ENCODE measurements at places on chromosomes 2 and 18.

DNA sequence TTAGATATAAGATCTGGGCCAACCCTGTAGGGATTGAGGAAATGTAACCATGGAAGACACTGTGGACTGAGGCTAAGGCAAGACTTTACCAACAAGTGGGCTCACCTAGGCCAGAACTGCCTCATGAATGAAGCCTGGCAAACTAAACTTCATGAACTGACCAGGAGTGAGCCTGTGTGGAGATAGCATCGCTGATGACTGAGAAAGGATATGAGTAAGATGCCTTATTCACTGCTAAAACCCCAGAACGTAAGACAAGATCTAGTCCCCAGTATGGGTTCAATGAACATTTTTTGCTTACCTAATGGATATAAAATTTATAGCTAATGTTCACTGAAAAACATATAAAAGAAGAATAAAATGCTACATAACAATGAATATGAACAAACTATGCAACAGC, 399.8 kb downstream of the SATB2 start:
- no peaks in the 10 kb centered on the region for H3K27me3 ChIP-seq
- H3K27ac ChIP-seq: no peak overlapping the region
- no peak for DNase-seq
- H3K4me1 ChIP-seq: no peaks in the 10 kb centered on the region

GRCh38 chr2:217045700-217046475, 186.0 kb upstream of the TNP1 start:
- no peaks in the 10 kb centered on the region for H3K36me3 ChIP-seq
- no peak overlapping the region for H3K4me3 ChIP-seq
- peak overlapping the region; percentile 77 for H3K27ac ChIP-seq
- no peaks in the 10 kb centered on the region for H3K27me3 ChIP-seq

DNA sequence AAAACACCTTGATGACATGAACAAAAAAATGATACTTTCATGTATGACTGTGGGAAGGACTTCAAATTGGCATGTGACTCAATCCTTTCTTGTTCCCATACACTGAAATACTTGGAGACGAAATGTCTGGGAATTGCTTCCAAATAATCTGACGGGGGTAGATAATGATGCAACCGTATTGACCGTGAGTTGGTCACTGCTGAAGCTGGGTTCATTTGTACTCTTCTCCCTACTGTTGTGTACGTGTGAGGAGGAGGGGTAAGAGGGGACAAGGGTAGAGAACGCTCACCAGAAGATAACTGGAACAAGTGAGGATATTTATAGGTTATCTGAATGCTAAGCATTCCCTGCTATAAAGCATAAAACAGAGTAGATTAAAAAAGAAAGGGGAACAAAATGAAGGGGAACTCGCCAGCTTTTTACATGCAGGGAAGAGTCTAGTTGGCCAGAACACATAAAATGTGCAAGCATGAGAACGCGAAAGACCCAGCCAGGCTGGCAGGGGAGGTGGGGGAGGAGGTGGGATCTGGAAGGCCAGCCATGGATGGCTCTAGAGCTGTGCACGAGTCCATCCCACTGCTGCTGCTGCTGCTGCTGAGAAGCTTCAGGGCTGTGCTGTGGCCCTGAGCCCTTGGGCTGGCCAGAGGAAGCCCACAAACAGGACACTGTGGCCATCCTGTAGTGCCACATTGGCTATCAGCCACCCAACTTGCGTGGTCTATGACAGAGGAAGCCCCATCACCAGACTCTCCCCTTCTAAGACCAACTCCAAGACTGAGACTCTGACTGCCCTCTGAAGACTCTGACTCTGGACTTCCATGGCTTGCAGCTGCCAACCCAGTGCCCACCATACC, 15.2 kb upstream of the CETN1 start:
- DNase-seq: no peak
- peaks cover 4% of the 10 kb centered on the region for H3K4me1 ChIP-seq
- H3K27ac ChIP-seq: no peak overlapping the region

GRCh38 chr2:37919631-37920032, 5.5 kb upstream of the RMDN2 start:
- peak; percentile 22 for DNase-seq
- no peaks in the 10 kb centered on the region for H3K36me3 ChIP-seq
- no peaks in the 10 kb centered on the region for H3K27me3 ChIP-seq

- H3K4me1 ChIP-seq: no peaks in the 10 kb centered on the region
- no peak for DNase-seq
- H3K36me3 ChIP-seq: no peaks in the 10 kb centered on the region
- no peaks in the 10 kb centered on the region for H3K27me3 ChIP-seq
- H3K27ac ChIP-seq: no peak overlapping the region
These were observed 309.9 kb upstream of the ZNF521 start for GRCh38 chr18:25661831-25662230.

- H3K4me1 ChIP-seq: peaks cover 2% of the 10 kb centered on the region
- H3K36me3 ChIP-seq: no peaks in the 10 kb centered on the region
- no peak overlapping the region for H3K4me3 ChIP-seq
These were observed 399.1 kb upstream of the ATP5MC3 start for GRCh38 chr2:175580652-175581051.

GRCh38 chr2:1979569-1979968, 235.3 kb upstream of the PXDN start:
- H3K4me3 ChIP-seq: no peak overlapping the region
- H3K4me1 ChIP-seq: no peaks in the 10 kb centered on the region
- H3K27me3 ChIP-seq: no peaks in the 10 kb centered on the region
- no peak for DNase-seq
- no peaks in the 10 kb centered on the region for H3K36me3 ChIP-seq

DNA sequence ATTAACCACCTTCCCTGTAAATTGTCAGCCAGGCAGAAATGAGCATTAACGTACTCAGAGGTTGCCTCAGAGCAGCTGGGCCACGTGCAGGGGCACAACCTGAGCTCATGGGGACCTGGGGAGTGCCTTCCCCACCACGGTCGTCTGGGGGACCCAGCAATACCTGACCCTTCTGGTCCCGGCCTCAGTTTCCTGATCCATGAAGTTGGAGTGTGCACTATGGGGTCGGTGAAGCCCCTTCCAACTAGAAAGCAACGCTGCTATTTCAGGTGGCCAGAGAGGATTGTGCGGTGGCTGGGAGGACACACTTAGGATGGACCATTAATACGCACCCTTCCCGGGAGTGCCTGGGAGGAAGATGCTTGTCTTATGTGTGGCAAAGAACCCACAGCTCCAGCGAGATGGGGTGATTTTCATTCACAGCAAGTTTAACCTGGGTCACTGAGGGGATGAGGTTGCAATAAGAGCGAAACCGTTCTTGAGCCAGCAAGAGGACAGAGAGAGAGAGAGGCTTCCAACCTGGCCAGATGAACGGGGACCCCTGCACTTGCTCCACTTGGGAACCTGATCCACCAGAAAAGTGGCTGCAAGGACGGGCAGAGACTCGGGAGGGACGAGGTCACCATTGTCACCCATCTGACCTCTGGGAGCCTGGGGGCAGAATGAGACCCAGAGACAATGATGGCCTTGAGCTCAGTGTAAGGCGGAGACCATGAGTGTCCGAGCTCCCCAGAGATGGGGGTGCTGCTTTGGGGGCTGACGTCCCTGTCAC, 36.2 kb downstream of the NGEF start:
- H3K27me3 ChIP-seq: no peaks in the 10 kb centered on the region
- H3K4me1 ChIP-seq: no peaks in the 10 kb centered on the region
- no peak overlapping the region for H3K27ac ChIP-seq
- no peaks in the 10 kb centered on the region for H3K36me3 ChIP-seq
- DNase-seq: no peak

DNA sequence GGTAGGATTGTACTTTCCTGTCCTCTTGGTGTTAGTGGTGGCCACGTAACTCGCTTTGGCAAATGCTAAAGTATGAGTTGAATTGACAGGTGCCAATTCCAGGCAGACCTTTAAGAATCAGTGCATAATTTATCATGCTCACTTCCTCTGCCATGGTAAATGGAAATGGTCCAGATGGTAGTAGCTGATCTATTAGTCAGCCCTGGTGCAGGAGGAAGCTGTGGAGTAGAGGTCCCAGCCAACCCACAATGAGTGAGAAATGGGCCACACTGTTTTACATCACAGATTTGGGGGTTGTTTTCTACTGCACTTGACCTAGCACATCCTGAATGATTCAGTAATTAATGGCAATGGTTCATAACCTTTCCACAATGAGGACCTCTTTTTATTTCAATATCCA, 104.4 kb downstream of the RGPD3 start:
- H3K4me3 ChIP-seq: no peak overlapping the region
- H3K4me1 ChIP-seq: no peaks in the 10 kb centered on the region
- H3K27ac ChIP-seq: no peak overlapping the region
- H3K36me3 ChIP-seq: no peaks in the 10 kb centered on the region
- DNase-seq: no peak

DNA sequence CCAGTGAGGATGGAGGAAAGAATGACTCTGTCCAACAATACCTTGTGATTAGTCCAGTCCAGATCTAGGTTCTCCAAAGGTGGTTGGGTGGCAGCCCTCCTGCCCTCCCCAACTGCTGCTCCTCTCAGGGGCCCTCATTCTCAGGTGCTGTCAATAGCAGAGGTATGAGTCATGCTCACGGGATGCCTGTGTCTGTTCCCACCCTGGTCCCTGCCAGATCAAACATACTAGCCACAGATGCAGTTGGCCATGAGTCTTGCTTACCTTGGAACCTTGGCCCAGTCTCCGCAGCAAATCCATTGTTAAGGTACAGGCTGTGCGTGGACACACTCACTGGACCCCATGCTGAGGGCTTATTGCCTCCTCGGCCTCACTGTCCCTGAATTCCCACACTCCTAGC, 24.9 kb upstream of the RPIA start:
- H3K27me3 ChIP-seq: no peaks in the 10 kb centered on the region
- H3K4me3 ChIP-seq: no peak overlapping the region
- no peaks in the 10 kb centered on the region for H3K4me1 ChIP-seq
- H3K27ac ChIP-seq: peak overlapping the region; percentile 88

- H3K4me3 ChIP-seq: no peak overlapping the region
- peaks cover 55% of the 10 kb centered on the region for H3K27me3 ChIP-seq
- H3K27ac ChIP-seq: no peak overlapping the region
- H3K36me3 ChIP-seq: no peaks in the 10 kb centered on the region
- no peak for DNase-seq
These were observed 18.0 kb downstream of the TBR1 start for GRCh38 chr2:161434118-161434517.

DNA sequence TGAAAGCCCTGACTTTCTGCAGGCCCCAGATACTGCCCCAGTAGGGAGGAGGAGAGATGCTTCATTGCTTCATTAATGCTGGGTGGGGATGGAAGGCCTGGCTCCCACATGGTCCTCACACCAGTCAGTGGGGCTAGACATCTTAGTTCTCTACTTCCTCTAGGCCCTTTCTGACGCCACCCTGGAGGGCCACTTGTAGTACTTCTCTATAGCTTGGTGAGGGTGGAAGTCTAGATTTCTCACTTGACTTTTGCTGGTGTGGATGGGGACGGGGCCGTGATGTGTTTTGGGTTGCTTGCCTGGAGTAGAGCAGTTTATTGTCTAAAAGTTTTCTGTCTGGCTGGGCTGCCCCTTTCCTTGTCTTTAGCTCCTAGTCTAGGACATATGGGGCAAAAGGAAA, 18.7 kb downstream of the MERTK start:
- DNase-seq: no peak
- H3K27me3 ChIP-seq: no peaks in the 10 kb centered on the region
- no peak overlapping the region for H3K4me3 ChIP-seq
- peak overlapping the region; percentile 53 for H3K27ac ChIP-seq
- H3K36me3 ChIP-seq: no peaks in the 10 kb centered on the region
- H3K4me1 ChIP-seq: peaks cover 31% of the 10 kb centered on the region

DNA sequence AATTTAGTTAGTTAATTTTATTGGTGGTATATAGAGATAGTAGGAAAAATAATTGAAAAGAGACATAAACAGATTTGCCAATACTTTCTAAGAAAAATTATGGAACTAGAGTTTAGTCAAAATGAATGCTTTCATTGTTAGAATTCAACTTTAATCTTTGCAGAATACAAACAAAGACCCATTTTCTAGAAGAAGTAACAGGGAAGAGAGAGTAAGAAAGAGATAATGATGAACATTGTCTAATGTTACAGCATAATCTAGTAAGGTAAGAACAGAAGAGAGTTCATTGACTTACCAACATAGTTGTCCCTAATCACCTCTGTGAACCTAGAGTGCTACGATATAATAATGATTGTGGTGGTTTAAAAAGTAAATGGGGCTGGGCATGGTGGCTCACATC, 23.7 kb downstream of the SCN1A start:
- no peak overlapping the region for H3K27ac ChIP-seq
- DNase-seq: no peak
- H3K36me3 ChIP-seq: no peaks in the 10 kb centered on the region
- no peaks in the 10 kb centered on the region for H3K4me1 ChIP-seq

DNA sequence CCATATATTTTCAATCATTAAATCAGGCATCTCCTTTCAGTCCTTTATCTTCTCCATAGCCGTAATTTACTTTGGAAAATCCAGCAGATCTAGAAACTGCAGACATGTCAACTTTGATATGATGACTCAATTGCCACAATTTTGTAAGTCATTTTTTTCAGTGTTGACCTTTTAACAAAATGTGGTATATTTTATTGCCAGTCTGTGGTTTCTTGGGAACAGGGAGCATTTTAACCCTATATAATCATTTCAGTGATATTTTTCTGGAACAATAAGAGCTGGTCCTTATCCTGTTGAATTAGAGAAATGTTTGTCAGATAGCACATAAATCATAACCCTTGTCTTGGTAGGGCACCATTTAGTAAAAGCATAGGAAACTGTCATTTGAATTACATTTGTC, 90.9 kb upstream of the UBXN4 start:
- H3K4me1 ChIP-seq: no peaks in the 10 kb centered on the region
- H3K36me3 ChIP-seq: no peaks in the 10 kb centered on the region
- no peak for DNase-seq
- H3K27ac ChIP-seq: no peak overlapping the region
- no peaks in the 10 kb centered on the region for H3K27me3 ChIP-seq

GRCh38 chr18:63402246-63403162, 19.8 kb downstream of the VPS4B start:
- no peak overlapping the region for H3K27ac ChIP-seq
- no peak overlapping the region for H3K4me3 ChIP-seq
- H3K4me1 ChIP-seq: no peaks in the 10 kb centered on the region
- H3K36me3 ChIP-seq: peaks cover 4% of the 10 kb centered on the region

DNA sequence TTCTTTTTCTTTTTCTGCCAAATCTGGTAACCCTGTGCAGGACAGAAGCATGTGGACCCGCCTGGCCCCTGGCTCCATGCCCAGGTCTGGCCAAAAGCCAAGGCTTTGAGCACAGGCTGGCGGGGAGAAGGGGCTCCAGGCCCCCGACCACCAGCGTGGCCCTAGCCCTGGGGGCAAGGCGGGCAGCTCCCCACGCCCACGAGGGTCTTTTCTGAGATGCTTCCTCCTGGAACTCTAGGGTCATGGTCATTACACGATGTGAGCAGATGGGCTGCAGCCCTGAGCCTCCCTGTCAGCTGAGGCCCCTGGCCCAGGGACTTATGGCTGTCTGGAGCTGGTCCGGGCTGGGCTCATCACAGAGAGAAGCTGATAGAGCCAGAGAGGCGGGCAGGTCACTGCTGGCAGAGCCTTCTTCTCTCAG, 5.7 kb upstream of the OTOS start:
- H3K4me3 ChIP-seq: no peak overlapping the region
- no peaks in the 10 kb centered on the region for H3K27me3 ChIP-seq
- no peak overlapping the region for H3K27ac ChIP-seq
- DNase-seq: no peak
- H3K36me3 ChIP-seq: no peaks in the 10 kb centered on the region

- no peaks in the 10 kb centered on the region for H3K36me3 ChIP-seq
- H3K4me1 ChIP-seq: peaks cover 6% of the 10 kb centered on the region
These were observed 17.5 kb upstream of the ACVR1 start for GRCh38 chr2:157893611-157894010.

- no peaks in the 10 kb centered on the region for H3K27me3 ChIP-seq
- no peaks in the 10 kb centered on the region for H3K4me1 ChIP-seq
- no peak overlapping the region for H3K4me3 ChIP-seq
- no peak overlapping the region for H3K27ac ChIP-seq
- DNase-seq: no peak
These were observed 44.6 kb upstream of the GCG start for GRCh38 chr2:162196638-162197037.

Measured in hepatocyte (in vitro differentiated cells).